ENCODE measurements at places on chromosomes 5 and 9.

DNA sequence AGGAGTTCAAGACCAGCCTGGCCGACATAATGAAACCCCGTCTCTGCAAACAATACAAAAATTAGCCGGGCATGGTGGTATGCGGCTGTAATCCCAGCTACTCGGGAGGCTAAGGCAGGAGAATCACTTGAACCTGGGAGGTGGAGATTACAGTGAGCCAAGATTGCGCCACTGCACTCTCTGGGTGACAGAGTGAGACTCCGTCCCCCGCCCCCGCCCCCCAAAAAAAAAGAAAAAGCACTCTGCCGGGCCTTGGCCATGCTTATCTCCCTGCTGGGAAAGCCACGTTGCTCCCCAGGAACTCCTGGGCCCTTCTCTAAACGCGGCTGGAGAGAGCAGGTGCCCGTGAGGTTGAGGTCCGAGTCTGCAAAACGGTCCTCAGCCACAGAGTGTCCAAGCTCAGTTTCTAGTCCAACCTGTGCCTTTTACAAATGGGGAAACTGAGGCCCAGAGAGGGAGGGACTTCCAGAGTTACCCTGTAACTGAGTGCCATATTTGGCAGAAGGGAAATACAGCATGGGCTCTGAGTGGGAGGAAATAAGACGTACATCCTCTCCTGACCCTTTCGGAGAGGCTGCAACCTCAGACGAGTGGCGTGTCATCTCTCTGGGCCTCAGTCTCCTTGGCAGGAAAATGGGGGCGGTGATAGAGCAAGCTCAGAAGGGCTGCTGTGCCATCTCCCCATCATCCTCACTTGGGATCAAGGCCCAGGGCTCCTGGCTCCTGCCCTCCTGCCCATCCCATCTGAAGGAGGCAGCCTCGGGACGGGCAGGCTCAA lies 6.6 kb upstream of the PHYHD1 start:
- no peak for DNase-seq

GRCh38 chr9:35649431-35650340 lies 1.0 kb downstream of the SIT1 start:
- no peak for DNase-seq

- DNase-seq: no peak
These were observed 10.1 kb downstream of the TRIO start for GRCh38 chr5:14153071-14153864.

DNA sequence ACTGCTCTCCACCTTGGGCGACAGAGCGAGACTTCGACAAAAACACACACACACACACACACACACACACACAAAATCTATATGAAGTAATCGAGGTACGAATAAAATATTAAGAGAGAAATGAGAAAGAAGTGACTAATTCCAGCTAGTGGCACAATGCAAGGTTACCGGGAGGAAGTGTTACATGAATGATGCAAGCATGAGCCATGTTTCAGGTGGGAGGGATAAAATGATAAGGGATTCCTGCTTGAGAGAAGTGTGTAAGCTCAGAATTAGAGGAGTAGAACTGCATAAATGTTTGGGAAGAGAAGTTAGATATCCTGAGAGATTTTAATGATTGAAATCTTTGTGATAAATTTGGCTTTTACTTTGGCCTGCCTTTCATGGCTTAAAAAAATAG lies 18.8 kb downstream of the HAPLN1 start:
- no peak for DNase-seq

DNA sequence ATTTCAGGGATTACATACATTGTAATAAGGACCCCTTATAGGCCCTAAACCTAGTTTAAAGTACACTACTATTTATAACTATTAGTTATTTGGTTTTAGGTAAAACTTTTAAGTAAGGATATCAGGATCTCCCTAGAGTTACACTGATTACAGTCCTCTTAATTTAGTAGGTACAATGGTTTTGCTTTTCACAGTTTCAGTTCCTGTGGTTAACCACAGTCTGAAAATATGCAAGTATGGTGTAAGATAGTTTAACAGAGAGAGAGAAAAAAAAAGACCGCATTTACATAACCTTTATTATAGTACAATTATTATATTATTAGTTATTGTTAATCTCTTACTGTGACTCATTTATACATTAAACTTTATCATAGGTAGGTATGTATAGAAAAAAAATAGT lies 725.3 kb upstream of the PTPRD start:
- no peak for DNase-seq

- DNase-seq: no peak
These were observed 992 bp downstream of the SH2D3C start for GRCh38 chr9:127777368-127777980.

- peak; percentile 80 for DNase-seq
These were observed 1.3 kb downstream of the NIM1K start for GRCh38 chr5:43193181-43193893.

DNA sequence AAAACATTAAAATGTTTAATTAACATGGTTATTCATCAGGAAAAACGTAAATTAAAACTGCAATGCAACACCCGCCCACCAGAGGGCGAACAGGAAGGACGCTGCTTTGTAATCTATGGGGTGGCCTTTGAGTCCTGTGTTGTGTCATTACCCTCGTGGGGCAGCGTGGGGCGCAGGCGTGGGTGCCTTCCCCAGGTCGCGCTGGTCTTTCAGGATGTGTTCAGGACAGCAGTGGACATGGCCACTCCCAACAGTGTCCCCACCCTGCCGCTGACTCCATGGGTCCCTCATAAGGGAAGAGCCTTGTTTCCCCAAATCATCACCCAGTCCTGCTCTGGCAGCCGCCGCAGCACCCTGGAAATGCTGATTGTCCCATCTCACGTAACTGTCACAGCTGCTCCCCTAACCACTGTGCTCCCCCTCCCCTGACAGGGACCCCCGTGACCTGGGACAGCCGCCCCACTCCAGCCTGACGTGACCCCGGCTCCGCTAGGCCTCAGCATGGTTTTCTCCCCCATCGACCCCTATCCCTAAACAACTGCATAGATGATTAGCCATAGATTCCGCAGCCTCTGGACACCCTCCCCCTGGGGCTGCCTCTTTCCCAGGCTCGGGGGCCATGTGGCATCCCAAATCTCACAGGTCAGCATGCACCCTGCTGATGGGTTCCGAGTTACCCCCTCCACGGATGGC lies 36.4 kb downstream of the GLT6D1 start:
- DNase-seq: no peak

- DNase-seq: no peak
These were observed 19.1 kb upstream of the TTLL11 start for GRCh38 chr9:122112238-122112637.

- no peak for DNase-seq
These were observed 11.6 kb downstream of the RAI14 start for GRCh38 chr5:34667705-34668104.

DNA sequence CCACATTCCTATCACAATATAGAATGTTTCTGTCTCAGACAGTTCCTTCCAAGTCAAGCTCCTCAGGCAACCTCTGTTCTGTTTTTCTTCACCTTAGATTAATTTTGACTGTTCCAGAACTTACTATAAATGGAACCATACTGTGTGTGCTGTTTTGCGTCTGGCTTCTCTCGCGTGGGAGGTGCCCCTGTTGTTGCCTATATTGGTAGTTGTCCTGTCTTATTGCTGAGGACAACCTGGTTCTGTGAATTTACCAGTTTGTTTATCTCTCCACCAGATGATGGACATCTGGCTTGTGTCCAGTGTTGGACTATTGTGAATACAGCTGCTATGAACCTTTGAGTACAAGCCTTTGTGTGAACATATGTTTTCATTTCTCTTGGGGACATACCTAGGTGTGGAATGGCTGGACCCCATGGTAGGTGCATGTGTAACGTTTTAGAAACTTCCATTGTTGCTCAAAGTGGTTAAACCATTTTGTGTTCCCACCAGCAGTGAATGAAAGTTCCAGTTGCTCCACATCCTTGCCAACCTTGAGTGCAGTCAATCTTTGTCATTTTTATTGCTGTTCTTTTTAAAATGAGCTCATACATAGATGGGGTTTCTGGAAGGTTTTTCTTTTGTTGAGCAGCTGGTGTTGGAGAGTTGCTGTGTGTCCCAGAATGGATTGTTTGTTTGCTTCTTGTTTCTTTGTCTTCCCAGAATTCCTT lies 18.1 kb downstream of the HMCN2 start:
- DNase-seq: no peak

GRCh38 chr9:33765411-33765810 lies 29.9 kb upstream of the PRSS3 start:
- DNase-seq: no peak

DNA sequence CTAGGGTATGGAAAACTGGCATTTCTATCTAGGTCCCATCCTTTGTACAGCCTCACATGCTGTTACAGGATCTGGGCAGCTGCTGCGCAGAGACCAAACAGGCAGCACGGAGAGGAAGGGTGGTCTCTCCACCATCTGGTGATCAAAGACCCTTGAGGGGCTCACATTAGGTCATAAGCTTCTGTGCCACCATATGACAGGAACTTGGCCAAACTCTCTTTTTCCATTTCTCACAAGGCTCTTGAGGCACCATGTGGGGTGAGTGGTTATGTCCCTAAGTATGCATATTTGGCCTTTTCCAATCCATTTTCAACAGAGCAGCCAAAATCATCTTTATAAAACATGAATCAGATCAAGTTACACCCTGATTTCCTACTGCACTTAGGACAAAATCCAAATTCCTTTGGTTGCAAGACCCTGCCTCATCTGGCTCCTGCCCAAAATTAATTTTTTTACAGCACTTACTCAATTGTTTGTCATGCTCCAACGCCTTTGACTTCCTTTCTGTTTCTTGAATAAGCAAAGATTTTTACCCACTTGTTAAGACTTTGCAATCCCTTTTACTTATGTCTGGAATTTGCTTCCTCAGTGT lies 730.0 kb downstream of the MAT2B start:
- no peak for DNase-seq

DNA sequence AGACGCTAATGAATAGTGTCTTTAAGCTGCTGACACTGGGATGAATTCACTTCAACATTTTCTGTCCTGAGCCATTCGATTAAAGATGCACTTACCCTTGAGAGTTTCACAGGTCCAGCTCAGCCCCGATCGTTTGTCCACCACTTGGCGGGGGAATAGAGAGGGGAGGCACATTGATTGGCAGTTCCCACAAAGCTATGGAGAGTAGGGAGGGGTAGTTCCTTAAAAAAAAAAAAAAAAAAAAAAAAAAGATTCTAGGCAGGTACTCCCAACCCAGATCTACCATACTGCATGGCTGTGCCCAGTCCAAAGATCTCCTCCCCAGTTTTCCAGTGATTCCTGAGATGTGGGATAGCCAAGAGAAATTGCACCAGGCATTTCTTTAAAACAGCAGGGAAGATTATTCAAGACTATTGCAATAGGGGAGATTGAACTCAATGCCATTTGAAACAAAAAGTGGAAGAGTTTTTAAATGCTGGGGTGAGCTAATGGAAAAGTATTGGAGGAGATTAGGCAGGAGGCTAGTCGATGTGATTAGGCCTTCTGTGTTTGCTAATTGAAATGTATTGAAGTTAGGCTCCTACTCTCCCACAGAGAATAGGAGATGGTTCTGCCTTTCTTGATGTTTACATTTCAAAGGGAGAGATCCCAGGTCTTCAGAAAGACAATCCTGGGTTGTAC lies 2217.4 kb upstream of the WWC1 start:
- DNase-seq: no peak

- DNase-seq: no peak
These were observed 78.0 kb downstream of the ANXA2R start for GRCh38 chr5:42962124-42962523.

DNA sequence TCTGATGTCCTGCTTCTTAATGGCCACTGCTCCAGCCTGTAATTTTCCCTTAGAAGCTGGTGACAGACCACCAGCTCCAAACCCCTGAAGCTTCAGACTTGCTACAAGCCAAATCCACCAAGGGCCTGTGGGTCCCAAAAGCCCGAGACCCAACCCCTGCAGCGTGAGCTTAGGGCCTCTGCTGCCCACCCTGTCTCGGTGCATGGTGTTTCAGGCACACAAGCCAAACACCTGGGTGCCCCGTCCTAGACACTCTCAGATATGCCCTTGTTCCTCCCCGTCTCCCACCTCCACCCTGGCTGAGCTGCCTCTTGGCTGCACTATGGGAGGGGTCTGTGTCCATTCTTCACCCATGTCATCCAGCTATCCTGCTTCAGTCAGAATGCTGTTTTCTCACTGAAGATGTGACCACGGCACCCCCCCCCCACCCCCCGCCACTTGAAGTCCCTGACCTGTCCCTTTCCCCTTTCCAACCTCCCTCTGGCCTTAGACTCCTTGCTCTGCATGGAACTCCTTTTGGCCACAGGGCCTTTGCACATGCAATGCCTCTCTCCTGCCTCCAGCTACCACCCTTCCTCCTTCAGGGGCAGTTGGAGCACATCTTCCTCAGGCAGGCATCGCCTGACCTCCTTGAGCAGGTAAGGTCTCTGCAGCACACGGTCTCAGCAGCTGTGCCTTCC lies 55.8 kb downstream of the ZNF354C start:
- no peak for DNase-seq

- no peak for DNase-seq
These were observed 14.6 kb upstream of the DDX41 start for GRCh38 chr5:177531209-177531940.

- peak; percentile 27 for DNase-seq
These were observed 743.9 kb downstream of the NR2F1-AS1 start for GRCh38 chr5:92836855-92837755.

DNA sequence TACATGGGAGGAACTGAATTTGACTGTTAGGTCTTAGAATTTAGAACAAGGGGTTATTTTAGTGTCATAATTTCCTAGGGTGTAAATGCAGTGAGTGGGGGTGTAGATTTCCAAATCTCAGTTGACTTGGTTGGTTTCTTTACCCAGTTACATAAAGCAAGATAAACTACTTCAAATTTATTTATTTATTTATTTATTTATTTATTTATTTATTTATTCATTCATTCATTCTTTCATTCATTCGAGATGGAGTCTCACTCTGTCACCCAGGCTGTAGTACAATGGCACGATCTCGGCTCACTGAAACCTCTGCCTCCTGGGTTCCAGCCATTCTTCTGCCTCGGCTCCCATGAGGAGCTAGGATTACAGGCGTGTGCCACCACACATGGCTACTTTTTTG lies 200.4 kb downstream of the SLF1 start:
- no peak for DNase-seq

DNA sequence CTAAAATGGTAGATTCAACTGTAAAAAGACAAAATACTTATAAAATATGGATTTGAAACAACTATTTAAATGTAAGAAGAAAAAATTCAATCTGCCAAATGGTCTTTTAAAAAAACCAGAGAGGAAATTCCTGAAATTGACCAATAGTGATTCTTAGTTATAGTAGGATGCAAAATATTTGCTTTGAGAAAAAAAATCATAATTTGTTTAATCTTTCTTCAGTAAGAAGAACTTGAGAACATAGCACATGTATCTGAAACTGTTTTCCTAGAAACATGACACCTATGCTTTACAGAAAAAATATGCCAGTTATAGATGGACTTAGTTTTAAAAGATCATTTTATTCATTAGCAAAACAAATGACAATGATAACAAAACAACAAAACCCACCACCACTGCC lies 186.9 kb upstream of the CD180 start:
- DNase-seq: no peak
